Renal cortical epithelial cell (primary cell): ENCODE measurements at places on chromosomes 7 and 10. TPM values are rescaled to one million over a fixed set of nuclear protein-coding genes. Genes with fewer than 3 reads are reported as not detected.

The LIMK1 gene
- total RNA-seq: 40.8 and 69.2 TPM in 2 replicates

GRCh38 chr7:108189733-108190388 lies 59.7 kb upstream of the LAMB4 start:
- no peak for DNase-seq

DNA sequence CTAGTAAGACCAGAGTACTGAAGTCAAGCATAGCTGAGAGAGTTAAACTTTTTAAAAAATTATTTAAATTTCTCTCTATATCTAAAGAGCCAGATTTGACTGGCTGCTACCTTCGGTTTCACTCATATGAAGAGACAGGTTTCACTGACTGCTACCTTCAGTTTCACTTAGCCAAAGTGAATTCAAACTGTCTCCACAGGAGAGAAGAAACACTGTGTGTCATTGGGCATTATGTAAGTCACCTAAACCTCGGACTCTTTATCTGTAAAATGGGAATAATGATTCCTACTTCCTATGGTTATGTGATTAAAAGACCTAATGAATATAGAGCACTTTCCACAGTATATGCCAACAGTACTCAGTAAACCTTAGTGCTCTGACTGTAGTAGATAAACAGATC lies 41.6 kb upstream of the MET start:
- peak; percentile 50 for DNase-seq

GRCh38 chr7:116224492-116225098 lies 14.3 kb downstream of the TES start:
- DNase-seq: no peak

DNA sequence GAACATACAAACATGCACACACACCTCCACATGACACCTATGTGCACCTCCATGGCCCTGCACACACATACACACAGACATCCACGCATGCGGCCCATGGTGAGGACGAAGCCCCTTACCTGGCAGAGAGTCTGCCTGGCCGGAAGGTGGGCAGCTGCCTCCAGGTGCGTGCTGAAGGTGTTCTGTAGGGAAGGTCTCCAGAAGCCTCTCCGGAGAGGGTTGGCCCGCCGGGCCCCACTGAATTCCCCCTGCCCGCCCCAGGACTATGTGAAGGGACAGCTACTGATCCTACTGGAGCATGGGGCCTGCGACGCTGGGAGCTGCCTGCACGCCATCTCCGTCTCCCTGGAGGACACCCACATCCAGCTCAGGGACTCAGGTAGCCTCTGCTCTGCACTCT lies 8.5 kb upstream of the ZNF467 start:
- DNase-seq: no peak

The HKDC1 gene
- 51.7 and 117 TPM in 2 replicates for total RNA-seq

GRCh38 chr10:74417397-74417796 lies 266.4 kb downstream of the ADK start:
- no peak for DNase-seq

DNA sequence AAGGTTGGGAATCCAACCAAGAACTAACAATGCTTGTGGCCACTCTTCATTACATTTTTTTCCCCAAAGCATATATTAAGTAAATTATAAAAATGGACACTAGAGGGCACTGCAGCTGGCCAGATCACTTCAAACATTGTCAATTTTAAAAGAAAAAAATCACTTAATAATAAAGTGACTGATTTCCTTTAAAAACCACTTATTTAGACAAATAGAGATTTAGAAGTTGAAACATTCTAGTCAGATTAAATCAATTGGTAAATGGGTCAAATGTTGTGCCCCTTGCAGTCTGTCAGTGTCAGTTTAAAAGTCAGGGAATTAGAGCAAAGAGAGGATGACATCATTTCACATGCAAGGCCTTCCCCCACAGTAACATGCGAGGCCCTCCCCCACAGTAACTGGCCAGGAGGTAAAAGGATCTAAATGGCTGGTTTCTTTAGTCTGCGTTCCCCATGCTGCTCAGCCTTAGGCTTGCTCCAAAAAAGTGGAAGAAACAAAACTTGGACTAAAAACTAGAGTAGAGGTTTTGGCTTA lies 177.9 kb downstream of the SKAP2 start:
- DNase-seq: peak; percentile 76

The SLC26A3 gene
- total RNA-seq: not detected in 2 replicates

The VWDE gene
- total RNA-seq: 1.6 and 3.0 TPM in 2 replicates

DNA sequence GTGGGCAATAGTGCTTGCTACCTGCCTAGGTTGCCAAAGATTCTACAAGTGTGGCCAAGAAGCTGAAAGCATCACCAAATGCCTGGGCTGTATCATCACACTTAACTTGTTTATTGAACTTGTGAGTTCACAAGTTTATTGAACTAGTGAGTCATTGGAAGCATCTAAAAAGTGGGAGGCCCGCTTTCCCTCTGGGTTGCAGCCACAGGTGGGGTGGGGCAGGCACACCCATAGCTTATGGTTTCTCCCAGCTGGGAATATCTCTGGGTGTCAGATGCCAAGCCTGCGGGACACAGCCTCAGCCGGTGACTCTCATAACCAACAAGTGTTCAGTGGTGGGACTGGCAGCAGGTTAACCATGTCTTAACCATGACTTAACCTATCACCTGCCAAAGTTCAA lies 145.9 kb upstream of the FAM13C start:
- DNase-seq: peak; percentile 30

DNA sequence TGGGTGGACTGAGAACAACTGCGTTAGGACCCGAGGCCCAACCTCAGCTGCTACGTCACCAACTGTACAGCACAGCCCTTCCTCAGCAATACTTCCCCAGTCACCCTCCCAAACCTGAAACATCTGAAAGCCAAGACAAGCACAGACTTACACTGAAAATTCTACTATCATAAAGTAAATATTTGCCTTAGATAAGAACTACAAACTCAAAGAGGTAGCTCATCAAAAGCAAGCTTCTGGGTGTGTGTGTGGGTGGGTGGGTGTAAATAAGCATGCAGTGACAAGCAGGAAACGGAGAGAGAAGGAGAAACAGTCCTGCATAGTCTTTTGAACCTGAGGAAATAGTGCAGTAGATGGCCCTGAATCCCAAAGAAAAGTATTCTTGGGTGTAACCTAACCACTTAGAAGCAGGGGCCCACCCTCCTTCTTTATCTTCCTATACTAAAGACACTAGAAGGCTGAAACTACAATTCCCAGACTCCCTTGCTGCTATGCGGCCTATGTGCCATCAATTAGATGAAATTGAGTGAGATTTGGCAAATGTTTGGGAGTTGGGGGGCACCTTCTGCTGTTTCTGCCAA lies 18.7 kb downstream of the SLC25A13 start:
- DNase-seq: peak; percentile 29

- no peak for DNase-seq
Observed at GRCh38 chr10:91295346-91295745, 74.9 kb downstream of the PCGF5 start.

The PRSS37 gene
- total RNA-seq: not detected in 2 replicates

- DNase-seq: no peak
Observed at GRCh38 chr7:1227814-1228544, 4.7 kb upstream of the UNCX start.

DNA sequence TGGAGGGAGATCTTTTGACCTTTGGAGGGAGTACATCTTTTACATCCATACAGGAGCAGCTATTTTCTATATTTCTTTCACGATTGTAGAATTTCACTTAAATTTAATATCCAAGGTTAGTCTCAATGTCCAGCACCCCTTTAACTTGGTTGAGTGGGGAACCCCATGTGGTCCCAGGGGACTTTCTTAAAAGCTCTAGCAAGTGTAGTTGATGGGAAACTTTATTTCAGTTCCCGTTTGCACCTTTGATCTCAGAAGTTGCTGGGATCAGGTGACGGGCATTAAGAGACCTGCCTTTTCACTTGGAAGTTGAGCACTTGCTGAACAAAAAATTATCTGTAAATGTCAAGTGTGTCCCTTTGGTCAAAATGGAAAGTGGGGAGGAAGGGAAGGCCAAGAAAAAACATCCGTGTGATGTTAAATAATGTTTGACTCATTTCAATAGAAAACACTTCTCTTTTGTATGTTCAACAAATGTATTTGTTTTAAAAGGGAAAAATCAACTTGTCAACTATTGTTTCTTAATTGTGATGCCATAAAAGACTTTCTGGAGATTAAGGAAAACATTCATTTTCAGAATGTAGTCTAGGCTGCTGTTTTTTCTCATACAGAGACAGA lies 370.1 kb upstream of the GALNT17 start:
- DNase-seq: no peak

- DNase-seq: no peak
Observed at GRCh38 chr10:11120711-11121110, 103.0 kb downstream of the CELF2 start.

DNA sequence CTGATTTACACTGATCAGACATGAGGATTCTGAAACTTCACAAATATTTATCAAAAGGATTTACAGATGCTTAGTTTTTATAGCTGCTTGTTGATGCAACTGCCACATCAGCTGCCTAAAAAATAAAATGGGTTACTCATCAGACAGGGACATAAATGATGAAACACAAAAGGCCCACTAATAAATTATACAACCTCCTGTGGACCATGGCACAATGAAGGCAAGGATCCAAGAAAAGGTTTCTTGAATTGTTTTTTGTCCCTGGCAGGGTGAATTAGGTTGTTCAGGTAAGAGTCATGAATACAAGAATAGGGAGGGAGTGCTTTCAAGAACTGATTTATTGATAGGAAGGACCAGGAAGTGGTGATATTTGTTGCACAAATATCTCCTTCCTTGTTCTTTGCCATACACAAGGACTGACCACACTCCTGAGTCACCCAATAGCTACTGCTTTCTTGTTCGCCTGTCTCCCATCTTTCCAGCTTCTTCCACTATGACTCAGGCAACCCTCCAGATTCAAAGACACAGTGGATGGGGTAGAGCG lies 234.5 kb downstream of the AHR start:
- peak; percentile 98 for DNase-seq

DNA sequence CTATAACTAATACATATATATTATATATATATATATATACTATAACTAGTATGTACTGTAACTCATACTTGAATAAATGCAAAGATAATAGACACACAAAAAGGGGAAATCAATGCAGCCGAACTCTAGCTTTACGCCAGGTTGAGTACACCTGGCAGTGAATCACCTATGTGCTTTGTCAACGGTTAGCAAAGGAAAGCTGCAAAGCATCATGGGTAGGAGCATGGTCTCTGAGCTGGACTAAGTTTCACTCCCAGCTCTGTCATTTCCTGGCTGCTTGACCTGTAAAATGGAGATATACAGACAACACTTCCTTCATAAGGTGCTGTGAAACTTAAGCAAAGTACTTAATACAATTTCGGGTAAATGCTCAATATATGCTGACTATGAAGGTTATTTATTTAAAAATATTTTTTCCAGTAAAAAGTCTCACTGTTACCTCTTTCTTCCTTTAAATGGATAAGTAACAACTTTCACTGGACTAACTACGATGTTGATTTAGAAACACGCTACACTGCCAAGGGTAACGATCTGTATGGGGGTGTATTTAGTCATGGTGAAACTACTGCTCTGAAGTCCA lies 61.7 kb upstream of the ITGA8 start:
- DNase-seq: no peak

The ADARB2 gene
- 0.10 TPM in 1 of 2 replicates, not detected in the other for total RNA-seq

DNA sequence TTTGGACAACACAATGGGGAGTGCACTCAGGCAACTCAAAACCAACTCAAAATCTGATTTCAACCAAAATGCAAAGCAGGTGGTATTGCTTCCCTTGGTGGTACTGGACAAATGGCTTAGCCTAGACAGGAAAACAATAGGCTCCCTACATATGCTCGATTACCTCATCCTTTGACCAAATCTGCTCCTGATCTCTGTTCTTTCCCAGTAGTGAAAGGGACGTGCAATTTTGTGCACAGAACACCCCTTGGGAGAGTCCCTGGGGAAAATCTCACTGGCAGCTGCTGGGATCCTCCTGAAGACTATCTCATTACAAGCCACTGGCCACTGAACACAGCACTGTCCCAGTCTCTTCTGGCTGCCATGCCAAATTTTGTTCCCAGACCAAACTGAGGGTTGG lies 149.2 kb upstream of the VSTM2A start:
- DNase-seq: no peak

- peak; percentile 23 for DNase-seq
Observed at GRCh38 chr10:121928528-121928884, 675 bp upstream of the ATE1 start.

- no peak for DNase-seq
Observed at GRCh38 chr10:79342811-79343561, 4.3 kb upstream of the PPIF start.

- DNase-seq: no peak
Observed at GRCh38 chr7:106593028-106593417, 67.9 kb downstream of the CCDC71L start.

The FANK1 gene
- total RNA-seq: 14.9 and 26.4 TPM in 2 replicates
